ENCODE measurements at places on chromosomes 13 and 19. TPM values are rescaled to one million over a fixed set of nuclear protein-coding genes. Genes with fewer than 3 reads are reported as not detected.

The KL gene
- polyA plus RNA-seq, result 0.75 TPM

The LRRC63 gene
- 0.36 TPM for polyA plus RNA-seq

The NKPD1 gene
- polyA plus RNA-seq, result not detected

The SWSAP1 gene
- 8.7 TPM for polyA plus RNA-seq

The NECTIN2 gene
- polyA plus RNA-seq, result 18.2 TPM

The GNG7 gene
- polyA plus RNA-seq, result 1.6 TPM

The LGI4 gene
- 0.59 TPM for polyA plus RNA-seq

GRCh38 chr19:10712045-10712444 lies 5.8 kb upstream of the DNM2 start:
- DNase-seq, result no peak

DNA sequence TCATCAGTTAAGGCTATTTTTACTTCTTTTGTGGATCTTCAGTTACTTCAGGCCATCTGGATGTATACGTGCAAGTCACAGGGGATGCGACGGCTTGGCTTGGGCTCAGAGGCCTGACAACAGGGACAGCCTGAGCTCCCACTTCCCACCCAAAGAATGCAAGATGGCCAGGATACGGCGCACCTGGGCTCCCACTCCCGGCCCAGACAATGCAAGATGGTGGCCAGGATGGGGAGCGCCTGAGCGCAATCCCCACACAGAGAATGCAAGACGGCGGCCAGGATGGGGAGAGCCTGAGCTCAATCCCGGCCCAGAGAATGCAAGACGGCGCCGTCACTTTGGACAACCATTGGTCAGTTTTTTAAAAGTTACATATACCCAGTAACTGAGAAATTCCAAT lies 25.3 kb upstream of the MIER2 start:
- DNase-seq, result no peak

GRCh38 chr13:64912141-64912540 lies 2318.0 kb downstream of the PCDH9 start:
- no peak for DNase-seq

GRCh38 chr19:32129141-32129540 lies 216.3 kb upstream of the ZNF507 start:
- DNase-seq, result no peak

GRCh38 chr19:16496613-16496983 lies 404 bp downstream of the C19orf44 start:
- no peak for DNase-seq

DNA sequence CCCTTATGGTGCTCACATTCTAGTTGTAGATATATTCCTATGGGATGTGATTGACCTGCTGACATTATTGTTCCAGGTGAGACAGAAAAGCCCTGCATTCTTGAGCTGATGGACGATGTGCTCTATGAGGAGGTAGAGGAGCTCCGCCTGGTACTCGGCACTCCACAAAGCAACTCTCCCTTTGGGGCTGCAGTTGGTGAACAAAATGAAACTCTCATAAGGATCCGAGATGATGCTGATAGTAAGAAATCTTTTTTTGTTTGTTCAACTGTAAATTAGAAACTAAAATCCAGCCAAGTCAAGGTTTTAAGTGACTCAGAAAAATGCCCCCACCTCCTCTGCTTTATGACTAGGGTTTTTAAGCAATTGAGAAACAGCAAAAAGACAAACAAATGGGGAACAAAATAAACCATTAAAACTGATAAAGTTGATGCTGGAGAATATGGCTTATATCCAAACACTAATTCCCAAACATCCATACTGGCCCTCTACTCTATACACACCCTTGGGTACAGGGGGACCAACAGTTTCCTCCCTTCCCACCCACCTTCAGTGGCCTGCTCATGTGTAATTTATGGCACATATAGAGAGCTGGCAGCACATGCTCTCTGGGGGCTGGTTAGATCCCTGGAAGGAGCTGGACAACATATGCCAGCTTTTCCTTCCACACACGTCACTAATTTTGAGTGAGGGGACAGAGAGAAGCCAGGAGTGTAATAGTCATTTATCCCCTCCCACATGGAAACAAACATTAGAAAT lies 139.6 kb downstream of the STOML3 start:
- DNase-seq, result no peak

DNA sequence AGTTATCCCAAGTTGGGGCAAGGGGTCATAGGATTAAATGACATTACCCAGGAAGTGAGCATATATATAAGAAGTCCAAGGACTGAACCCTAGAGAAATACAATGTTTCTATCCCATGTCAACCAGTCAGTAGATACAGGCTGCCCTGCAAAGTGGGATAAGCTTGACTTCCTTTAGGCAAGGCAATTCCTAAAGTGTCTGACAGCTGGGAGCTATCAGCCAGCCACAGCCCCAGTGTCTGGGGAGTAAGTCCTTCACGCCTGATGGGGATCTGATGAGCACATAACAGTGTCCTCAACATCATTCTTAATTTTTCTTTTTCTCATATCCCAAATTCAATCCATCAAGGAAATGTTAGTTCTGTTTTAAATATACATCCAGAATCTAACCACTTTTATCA lies 54.1 kb downstream of the DNAJC15 start:
- DNase-seq, result no peak

DNA sequence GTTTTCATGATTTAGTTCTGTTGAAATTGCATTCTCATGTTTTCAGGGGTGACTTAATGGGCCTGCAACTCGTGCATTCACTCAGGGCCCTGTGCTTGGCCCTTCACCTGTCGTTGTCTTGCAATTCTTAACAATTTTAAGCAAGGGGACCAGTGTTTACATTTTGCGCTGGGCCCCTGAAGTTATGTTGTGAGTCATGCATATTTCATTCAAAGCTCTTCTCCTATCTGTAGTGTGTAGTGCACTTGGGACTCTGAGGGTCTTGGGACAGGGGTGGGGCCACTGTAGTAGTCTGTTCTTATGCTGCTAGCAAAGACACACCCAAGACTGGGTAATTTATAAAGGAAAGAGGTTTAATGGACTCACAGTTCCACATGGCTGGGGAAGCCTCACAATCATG lies 211.2 kb upstream of the RXFP2 start:
- no peak for DNase-seq

DNA sequence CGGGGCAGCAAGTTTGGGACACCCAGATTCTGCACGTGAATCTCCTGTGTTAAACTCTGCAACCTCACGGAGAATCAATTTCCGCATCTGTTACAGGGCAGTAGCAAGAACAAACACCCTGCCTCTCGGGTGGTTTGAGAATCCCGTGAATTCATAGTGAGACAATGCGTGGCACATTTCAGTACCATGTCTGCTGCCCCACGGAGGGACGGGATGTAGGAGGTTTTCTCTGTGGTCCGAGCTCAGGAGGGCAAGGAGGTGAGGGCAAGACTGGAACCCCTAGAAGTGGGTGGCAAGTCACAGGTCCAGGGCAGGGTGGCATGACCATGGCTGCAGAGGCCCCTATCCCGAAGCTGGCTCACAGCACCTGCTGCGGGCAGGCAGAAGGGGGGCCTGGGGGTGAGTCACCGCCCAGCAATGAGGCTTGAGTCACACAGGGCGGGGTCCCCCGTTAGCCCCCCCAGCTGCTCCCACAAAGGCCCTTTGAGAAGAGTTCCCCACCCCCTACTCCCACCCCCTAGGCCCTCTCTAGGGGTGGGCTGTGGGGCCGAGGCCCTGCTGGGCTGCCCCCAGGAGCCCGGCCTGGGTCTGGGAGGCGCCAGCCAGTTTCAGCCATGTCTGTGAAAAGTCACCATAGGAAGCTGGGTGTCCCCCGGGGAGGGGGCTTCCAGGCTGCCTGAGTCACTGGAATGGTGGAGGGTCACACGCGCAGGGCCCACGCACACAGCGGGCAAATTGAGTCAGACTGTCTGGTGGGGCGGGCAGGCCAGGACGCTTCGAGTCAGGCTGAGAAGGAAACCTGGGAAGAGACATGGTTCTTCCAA lies 25.8 kb upstream of the NANOS3 start:
- peak; percentile 98 for DNase-seq

DNA sequence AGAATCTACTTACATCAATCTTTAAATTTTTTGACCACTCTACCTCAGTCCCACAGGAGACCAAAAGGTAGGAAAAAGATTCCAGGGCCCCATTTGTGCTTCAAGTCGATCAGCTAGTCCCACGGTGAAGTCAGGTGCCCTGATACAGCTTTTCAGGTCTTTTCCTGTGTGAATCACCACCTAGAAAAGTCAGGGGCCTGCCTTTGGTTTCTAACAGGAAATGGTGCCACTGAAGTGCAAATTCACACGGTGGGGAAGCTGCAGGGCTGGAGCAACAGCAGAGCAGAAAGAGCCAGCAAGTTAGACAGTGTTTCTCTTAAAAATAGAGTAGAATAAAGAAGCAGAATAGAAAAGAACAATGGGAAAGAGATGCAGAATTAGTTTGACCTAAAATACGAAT lies 107.5 kb downstream of the KLF12 start:
- no peak for DNase-seq

DNA sequence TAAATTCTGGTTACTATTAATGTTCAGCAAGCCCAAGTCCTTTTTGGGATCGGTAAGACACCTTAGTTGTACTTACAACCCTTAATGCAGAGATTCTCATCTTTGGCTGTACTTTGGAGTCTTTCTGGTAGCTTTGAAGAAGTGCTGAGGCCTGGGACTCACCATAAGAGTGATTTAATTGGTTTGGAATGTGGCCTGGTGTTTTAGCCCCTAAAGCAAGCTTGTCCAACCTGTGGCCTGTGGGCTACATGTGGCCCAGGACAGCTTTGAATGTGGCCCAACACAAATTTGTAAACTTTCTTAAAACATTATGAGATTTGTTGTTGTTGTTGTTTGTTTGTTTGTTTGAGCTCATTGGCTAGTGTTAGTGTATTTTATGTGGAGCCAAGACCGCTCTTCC lies 215.3 kb downstream of the ZIC5 start:
- DNase-seq, result no peak

GRCh38 chr13:33340631-33341030 lies 55.1 kb upstream of the STARD13 start:
- peak; percentile 73 for DNase-seq

DNA sequence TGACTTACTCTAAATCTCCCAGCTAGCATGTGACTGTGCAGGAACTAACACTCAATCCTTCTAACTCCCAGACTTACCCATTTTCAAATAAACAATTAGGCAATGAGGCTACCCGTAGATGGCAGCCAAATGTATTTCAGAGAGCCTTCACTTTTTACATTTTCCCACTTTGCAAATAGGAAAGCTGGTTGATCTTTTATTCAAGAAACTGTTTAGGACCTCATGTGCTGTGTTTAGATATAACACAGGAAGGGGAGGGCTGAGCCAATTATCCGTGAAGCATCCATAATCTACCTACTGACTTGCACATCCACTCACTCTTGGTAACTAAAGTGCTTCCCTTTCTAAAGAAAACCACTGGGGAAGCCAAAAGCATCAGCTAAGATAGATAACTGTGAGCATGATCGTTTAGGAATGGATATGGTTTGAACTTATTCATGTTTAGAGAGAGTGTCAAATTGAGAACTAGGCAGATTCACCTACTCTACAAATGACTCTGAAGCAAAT lies 33.4 kb downstream of the MBNL2 start:
- no peak for DNase-seq

GRCh38 chr19:1013218-1013617 lies 7.7 kb downstream of the TMEM259 start:
- no peak for DNase-seq

DNA sequence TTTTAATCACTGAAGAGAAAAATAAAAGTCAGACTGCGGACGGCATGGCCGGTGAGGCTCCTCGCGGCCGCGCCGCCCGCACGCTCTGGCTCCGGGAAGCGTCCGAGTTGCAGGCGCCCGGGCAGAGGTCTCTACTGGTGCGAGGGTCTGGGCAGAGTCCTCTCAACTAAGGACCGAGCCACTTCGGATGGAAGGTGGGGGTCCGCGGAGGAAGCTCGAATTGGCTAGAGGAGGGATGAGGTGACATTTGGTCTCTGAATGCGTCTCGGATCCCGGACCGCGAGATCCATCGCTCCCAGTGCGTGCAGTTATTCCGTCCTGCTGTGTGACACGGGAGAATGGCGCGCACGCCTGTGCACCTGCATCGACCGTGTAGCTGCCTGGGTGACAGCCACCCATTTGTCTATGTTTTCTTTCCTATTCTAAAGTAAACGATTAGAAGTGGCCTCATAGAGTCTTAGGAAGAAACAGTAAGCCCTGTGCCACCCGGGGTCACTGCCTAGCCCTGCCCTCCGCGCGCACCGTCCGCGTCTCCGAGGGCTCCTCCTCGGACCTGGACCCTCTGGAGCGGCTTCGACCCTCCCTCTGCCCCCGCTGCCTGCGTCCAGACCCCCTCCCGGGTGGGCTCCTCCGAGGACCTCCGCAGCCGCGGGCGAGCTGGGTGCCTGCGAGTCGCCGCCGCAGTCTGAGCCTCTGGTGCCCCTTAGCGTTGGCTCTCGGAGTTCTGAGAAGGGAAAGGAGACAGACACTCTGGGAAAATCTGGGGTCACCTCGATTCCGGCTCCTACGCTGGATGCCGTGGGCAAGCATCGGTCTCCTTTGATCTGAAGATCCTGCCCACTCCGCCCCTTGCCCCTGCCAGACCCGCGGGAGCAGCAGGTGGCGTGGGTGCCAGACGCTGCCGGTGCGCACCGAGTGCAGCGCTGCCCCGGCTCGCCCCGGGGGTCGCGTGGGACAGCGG lies 347.4 kb downstream of the LIG4 start:
- no peak for DNase-seq

DNA sequence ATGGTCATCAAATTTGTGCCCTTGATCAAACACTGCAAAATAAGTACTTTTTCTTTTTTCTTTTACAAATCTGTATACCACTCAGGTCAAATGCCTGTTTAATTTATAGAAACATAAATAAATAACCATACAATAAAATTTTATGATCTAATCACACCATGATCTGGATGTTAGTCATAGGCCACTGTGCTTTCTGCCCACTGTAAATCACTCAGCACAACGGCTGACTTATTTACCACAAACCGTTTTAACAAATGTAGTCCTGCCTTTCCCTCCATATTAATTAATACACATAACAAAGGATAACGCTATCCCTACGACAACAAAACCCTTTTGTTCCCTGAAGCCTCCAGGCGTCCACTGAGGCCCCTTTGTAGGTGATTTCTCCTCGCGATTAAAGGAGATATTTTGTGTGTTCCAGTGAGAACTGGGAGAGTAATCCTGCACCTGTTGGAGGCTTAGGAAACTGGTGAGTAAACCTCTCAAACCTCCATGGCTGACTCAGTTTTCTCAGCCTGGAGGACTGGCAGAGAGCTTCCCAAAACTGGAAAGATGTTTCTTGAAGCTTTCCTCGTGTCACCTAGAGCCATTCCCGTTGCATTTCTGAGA lies 477.1 kb upstream of the SGCG start:
- DNase-seq, result no peak

- DNase-seq, result peak; percentile 81
These were observed 89.8 kb downstream of the ZNF557 start for GRCh38 chr19:7159105-7159933.

- no peak for DNase-seq
These were observed 125.2 kb upstream of the SPACA7 start for GRCh38 chr13:112250788-112251445.

DNA sequence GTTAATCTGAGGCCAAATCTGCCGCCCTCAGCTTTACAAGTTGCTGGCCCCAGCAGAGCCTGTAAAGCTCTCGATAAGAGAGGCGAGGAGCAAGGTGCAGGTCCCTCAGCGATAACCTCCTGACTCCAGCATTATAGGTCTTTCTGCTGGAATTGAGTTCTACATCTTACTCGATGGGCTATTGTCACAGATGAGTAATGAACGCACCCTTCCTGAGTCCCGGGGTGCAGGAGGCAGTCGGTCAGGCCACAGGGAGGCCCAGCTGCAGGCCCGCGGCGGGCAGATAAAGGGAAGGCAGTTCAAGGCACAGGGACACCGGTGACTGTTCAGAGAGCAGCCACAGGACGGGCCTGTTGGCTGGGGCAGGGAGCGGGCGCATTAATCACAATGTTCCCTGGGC lies 157.6 kb upstream of the OBI1 start:
- DNase-seq, result no peak

GRCh38 chr19:18292810-18293641 lies 11.6 kb upstream of the JUND start:
- peak; percentile 71 for DNase-seq

GRCh38 chr19:30267332-30267731 lies 104.9 kb upstream of the ZNF536 start:
- DNase-seq, result no peak
